ENCODE measurements at places on chromosomes 16 and 17. TPM values are rescaled to one million over a fixed set of nuclear protein-coding genes. Genes with fewer than 3 reads are reported as not detected.
A peak's percentile ranks its signal among the peaks of the same experiment; 100 is the strongest.

Gene KRT33A
- polyA plus RNA-seq = not detected

Gene CCL4L2
- polyA plus RNA-seq = 11.1 TPM

DNA sequence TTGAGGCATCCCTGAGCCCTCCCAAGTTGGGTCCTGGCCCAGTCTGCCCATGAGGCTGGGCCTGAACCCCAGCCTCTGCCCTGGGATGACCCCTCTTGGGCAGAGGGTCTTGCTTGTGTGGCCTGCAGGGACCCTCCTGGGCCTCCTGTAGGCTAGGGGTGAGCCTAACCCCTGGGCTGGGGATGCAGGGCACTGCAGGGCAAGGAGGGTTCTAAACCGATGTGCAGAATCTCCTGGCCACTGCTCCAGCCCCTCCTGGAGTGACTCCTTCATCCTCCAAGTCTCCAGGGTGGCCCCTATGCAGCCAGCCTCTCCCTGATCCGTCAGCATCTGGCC lies 37.5 kb downstream of the LGALS9 start:
- DNase-seq = no peak

- no peak for DNase-seq
Measured at GRCh38 chr16:84339766-84340165, 28.6 kb upstream of the ATP2C2 start.

DNA sequence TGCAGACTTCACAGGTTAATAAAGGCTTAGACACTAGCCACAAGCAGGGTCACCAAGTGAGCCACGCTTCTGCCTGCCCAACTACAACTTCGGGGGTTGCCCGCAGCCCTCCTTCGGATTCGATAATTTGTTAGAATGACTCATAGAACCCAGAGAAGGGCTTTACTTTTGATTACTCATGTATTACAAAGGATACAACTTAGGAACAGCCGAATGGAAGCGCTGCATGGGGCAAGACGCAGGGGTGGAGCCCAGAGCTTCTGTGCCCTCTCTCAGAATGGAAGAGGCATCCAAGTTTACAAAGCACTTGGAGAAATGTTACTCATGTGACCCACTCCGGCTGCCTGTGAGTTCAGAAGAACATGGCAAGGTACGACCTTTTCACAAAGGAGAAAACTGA lies 7.5 kb upstream of the CDH5 start:
- DNase-seq = no peak

GRCh38 chr16:4685776-4686496 lies 7.4 kb upstream of the NUDT16L1 start:
- DNase-seq = no peak

GRCh38 chr17:74454197-74455024 lies 12.0 kb upstream of the CD300A start:
- DNase-seq = peak; percentile 42

DNA sequence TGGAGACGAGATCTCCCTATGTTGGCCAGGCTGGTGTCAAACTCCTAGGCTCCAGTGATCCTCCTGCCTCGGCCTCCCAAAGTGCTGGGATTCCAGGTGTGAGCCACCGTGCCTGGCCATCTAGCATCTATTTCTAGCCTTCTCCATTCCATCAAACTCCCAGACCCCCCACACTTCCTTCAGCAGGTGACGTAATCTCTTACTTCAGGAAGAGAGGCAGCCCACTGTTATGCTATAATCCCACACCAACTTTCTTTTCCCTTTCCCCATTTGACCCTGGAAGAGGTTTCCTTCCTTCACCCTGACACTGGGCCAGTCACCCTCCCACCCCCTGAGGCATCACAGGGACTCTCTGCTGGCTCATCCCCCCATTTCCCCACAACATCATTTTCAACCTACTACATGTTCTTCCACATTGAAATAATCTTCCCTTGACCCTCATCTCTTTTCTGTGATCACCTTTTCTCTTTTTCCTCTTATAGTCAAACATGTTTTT lies 7.6 kb downstream of the ITGA2B start:
- peak; percentile 11 for DNase-seq

GRCh38 chr16:54466233-54466632 lies 179.6 kb upstream of the IRX3 start:
- no peak for DNase-seq

DNA sequence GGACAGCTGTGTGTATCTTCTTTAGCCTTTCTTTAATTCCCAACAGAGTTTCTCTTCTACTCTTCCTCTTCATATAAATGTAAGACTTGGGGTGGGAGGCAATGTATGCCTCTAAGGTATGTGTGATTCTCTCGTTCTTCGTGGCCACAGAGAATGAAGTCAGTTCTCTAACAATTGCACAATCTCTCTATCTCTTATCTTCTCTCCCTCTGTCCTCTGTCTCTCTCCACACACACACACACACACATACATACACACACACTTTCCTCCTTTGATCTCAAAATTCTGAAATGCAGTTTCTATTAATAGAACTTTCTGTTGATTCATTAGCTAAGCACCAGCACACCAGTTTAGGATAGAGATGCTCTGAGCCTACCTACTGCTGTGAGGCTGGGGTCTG lies 615.7 kb upstream of the SALL1 start:
- no peak for DNase-seq

DNA sequence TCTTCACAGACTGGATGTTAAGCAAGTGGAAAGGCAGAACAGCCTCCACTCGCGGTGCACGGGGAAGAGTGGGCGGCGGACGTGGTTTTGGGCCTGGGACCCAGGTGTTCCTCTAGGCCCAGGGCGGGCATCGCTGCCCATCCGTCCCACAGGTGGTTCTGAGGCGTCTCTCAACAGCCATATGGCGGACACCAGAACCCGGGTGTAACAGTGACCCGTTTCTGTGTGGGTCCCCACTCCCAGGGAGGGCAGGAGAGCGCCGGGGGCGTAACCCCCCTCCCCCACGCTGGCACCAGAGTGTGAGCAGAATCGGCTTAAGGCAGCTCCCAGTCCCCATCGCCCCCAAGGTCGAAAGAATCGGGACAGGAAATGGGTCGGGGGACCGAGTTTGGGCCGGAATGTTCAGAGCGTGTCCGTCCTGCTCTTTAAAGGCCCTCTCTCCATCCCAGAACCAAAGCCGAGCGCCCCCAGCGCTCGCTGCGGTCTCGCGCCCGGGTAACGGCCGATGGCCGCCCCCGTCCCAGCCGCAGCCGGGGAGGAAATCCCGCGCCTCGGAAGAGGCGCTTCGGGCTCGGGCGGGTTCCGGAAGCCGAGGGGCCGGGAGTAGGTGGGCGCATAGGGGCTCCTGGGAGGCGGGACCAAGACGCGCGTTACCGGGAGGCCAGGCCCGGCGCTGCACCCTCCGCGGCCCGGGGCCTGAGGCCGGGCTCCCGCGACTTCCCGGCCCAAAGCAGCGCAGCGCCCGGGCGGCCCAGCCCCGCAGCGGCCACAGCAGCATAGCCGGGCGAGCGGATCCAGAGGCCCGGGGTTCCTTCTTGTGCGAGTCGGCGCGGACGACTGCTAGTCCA lies at the start of gene TK2:
Gene TK2, minus strand, starts transcription at position 839 of the 848 bp plus-strand sequence. Its CDS starts 61 bp downstream, at position 778.
- DNase-seq = peak; percentile 79

DNA sequence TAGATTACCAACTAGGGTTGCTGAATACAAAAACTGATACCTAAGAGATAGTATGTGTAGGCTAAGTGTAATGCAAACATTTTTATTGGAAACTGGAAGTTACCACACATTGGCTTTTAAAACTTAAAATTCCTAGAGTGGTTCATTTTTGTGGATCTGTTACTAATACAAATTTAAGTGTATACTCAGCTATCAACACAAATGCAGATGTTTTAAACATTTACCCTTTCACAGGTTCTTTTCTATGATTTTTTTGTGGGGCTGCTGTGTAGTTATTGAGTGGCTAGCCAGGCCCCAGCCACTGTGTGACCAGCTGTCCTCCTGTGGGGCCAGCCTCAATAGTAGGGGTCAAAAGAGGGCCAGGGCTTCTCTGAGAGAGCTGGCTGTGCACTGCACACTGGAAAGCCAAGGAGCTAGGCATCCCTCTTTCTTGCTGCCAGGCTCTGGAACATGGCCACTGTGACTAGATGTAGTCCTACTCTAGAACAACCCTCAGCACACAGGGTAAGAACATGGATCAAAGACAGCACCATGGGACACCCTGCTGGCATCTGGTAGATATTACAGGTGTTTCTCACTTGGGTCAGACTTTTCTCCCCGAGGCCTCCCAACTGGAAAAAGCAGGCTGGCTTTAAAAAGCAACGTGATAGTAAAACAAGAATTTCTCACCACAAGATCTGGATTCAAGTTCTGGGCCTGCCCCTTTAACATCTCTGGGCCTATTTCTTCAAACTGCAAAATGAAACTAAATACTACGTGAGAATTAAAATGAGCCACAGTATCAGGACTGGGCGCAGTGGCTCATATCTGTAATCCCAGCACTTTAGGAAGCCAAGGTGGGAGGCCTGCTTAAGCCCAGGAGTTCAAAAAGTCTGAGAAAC lies 7.3 kb upstream of the VEZF1 start:
- peak; percentile 42 for DNase-seq

DNA sequence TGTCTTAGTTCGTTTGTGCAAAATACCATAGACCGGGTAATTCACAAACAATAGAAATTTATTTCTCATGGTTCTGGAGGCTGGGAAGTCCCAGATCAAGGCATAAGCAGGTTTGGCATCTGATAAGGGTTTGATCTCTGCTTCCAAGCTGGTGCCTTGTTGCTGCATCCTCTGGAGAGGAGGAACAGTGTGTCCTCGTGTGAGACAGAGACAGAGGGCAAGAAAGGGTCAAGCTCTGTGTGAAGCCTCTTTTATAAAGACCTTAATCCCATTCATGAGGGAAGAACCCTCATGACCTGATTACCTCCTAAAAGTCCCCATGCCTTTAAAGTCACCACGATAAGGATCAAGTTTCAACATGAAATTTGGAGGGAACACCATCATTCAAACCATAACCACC lies 55.8 kb upstream of the TANC2 start:
- DNase-seq = no peak

- no peak for DNase-seq
Measured at GRCh38 chr17:69060822-69061221, at the start of gene ABCA9. Gene ABCA9 (minus strand): TSS chr17:69060927. CDS start chr17:69051126, 9,801 bp downstream.

DNA sequence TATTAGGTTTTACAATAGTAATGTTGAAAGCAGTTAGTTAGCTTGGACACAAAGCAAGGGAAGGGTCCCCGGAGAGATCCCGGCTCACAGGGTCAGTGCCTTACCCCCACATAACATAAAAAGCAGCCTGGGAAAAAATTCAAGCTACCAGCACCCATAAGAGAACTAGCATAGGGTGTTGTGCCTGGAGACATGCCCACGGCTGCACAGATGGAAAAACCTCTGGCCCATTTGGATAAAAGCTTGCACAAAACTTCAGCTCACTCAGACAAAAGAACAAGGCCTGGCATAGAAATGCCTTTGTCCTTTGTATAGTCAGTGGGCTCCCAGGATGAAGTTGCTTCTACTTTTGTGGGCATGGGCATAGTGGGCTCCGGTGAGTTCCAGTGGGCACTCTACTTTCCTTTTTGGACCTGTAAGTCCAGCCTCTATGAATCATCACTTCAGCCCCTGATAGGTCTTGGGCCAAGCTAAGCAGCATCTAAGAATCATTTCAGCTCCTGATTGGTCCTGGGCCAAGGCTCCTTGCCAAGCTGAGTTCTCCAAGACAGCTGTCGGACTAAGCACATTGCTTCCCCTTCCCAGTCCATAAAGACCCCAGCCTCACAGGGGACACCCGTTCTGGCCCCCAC lies 1.3 kb upstream of the RDM1 start:
- no peak for DNase-seq

- DNase-seq = no peak
Measured at GRCh38 chr17:66399441-66399840, 97.0 kb downstream of the PRKCA start.
